Activated T-cell treated with anti-CD3 and anti-CD28 coated beads for 48 hours (primary cell): ENCODE measurements at places on chromosomes 11 and 22.

DNA sequence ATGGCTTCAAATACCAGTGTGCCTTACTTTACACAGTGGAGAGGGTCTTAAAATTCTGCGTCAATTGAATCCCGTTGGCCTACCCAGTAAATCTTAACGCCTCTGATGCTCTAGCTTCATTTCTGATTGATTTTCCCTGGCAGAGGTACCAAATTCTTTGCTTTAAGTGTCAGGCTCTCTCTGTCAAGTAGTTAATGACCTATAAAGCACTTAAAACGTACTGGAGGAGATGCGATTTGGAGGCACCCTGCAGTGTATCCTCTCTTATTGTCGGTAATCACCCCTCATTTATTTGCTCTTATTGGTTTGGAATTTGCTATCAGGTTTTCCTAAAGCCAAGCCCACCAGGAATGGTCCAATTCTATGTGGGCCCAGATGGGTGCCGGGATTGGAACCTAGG, 59.2 kb downstream of the NFAM1 start:
- no peak for DNase-seq

DNA sequence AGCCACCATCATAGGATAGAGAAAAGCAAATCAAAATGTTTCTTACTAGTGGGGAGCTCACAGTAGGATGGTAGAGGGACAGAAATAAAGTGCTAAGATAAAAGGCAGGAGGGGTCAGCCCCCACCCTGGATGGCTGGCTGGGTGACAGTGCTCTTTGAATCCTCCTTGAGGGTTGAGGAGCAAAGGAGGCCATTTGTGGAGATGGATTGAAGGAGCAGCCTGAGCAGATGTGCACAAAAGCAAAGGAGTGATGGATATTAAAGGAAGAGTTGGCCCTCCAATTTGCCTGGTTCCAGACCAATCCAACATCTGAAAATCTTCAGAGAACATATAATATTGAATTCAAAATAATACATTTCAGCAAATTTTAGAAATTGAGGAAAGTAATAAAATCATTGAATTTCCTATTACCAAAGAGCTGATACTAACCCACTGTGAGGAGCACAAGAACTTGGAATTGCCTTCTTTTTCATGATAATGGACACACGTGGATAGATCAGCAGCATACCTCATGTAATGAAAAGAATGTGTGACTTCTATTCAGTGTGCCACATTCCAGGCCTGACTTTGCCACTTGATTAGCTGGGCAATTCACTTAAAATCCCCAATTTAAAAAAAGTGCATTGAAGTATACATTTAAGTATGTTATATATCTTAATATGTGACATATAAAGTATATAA, 287.0 kb downstream of the FAT3 start:
- DNase-seq: no peak

DNA sequence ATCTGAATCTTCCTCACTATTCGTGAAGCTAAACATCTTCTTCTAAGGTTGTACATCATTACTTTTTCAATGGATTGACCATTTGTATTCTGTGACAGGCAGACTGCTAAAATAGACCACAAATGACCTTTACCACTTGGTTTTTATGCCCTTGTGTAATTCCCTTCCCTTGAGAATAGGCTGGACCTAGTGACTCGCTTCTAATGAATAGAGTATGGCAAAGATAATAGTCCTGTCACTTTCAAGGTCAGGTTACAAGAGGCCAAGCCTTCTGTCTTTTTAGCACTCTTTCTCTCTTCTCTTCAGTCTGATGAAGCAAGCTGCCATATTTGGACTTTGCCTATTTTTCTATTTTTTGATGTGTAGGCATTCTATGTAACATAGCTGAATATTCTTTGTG, 492.9 kb downstream of the SOX6 start:
- no peak for DNase-seq

DNA sequence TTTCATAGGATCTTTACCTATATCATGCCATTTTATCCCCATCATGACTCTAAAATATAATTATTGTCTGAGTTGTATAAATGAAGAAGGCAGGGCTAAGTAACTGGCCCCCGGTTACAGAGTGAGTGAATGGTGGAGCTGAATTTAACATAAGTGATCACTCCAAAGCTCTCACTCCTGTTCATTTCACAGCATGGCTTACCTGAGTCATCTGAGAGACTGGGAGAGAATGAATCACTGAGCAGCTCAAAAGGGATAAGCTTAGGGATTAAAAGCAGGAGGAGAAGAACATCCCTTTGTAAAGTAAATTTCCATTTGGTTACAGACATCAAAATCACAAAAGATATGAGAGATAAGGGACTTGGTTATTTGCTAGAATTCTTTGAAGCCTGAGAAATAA, 294.0 kb upstream of the CTSC start:
- no peak for DNase-seq

DNA sequence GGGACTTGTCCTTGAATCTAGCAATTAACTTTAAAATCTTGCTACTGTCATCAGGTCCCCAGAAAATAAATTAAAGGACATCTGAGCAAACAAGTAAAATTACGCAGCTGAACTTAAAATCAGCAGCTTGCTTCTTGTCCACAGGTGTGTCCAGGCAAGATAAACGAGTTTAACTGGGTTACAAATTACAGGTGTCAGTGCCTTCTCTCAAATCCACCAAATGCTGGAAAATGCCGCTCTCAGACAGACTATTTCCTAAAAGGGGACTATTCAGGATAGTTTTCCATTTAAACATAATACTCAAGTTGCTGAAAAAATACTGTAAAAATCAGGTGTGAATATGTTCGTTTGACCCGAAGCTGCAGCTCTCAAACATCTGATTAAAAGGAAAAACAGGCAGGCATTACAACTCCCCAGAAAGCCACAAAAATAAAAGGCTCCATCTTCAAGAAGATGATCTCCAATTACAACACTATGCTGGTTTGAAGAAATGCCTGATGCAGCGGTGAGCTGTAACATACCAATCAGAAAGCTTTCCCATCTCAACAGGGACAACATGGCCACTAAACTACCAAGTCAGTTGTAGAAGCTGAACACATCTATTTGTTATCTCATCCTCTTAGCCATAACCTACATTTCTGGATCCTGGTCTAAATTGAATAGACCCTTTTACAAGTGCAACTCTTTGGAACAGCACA, 82.1 kb downstream of the CADM1 start:
- DNase-seq: no peak

GRCh38 chr11:61828629-61829407, 718 bp downstream of the FADS2 start:
- DNase-seq: peak; percentile 43

GRCh38 chr11:28383456-28383855, 275.3 kb downstream of the METTL15 start:
- DNase-seq: no peak

- no peak for DNase-seq
Observed at GRCh38 chr11:117997823-117998579, 11.8 kb downstream of the IL10RA start.

- DNase-seq: no peak
Observed at GRCh38 chr11:62139526-62140303, 15.9 kb downstream of the INCENP start.

DNA sequence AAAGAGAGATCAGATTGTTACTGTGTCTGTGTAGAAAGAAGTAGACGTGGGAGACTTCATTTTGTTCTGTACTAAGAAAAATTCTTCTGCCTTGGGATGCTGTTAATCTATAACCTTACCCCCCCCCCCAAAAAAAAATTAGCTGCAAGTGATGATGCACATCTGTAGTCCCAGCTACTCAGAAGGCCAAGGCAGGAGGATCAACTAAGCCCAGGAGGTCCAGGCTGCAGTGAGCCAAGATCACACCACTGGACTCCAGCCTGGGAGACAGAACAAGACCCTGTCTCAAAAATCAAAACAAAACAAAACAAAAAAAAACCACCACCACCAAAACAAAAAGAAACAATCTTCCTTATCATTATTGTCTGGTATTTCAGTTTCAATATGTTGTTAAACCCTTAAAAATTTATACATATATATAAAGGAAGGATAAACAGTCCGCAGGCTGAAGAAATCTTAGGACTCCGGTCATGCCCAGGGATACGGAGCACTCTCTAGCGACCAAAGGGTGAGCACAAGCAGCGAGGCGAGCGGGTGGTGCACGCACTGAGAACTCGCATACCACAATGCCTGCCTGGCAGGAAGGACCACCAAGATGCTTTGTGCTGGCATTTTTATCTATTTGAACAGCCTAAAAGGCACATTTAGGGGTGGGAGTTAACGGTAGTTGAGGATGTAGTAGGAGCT, 6.4 kb downstream of the POLDIP3 start:
- DNase-seq: no peak

- DNase-seq: no peak
Observed at GRCh38 chr11:66956689-66957290, 1.4 kb downstream of the PC start.

DNA sequence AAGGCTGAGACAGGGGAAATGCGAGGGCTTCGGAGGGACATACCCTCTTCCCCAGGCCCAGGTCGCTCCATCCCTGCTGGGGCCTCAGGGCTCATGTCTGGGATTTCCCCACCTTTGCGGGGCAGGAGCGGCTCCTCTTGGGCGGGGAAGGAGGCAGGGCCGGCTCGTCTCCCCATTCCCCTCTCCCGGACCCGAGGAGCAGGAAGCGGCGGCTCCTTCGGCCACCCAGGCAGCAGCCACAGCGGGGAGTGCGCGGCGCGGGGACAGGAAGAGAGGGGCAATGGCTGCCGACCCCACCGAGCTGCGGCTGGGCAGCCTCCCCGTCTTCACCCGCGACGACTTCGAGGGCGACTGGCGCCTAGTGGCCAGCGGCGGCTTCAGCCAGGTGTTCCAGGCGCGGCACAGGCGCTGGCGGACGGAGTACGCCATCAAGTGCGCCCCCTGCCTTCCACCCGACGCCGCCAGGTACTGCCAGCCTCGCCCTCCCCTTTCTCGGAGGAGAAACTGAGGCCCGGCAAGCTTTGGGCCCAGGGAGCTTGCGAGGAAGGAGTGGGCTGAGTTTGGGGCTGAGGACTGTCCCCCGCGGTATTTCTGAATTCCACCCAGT, at the start of gene ANKK1:
Gene ANKK1 (plus strand): TSS at position 175 of the 607 bp plus-strand sequence. CDS start 106 bp downstream, at position 281.
- no peak for DNase-seq

DNA sequence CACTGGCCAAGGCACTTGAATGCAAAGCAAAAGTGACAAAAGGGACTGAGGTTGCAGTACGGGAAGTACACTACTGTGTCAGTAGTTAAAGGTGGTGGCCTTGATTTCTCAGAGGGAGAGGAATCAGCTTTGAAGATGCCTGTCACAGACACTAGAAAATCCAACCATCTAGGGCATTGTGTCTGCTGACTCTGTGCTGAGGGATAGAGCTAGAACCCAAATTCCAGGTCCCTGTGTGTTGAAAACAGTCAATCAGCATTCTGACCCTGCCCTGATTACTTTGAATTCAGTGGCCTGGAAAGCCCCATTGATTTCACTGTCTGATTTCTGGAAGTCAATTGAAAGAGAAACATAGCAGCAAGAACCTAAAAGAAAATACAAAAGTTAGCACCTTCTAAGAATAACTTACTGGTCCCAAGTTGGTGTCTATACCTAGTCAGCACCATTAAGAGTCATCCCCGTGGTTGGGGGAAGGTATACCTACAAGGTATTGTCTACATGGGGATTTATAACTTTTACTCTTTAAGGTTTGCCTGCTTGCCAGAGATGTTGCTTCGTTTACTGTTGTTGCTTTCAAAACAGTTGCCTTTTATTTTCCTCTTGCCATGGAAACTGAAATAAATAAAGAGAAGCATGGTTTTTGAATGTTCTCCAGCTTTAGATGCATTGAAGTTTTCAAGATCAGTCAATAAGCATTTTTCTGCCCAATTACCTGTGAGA, 97.3 kb downstream of the PDHX start:
- no peak for DNase-seq

DNA sequence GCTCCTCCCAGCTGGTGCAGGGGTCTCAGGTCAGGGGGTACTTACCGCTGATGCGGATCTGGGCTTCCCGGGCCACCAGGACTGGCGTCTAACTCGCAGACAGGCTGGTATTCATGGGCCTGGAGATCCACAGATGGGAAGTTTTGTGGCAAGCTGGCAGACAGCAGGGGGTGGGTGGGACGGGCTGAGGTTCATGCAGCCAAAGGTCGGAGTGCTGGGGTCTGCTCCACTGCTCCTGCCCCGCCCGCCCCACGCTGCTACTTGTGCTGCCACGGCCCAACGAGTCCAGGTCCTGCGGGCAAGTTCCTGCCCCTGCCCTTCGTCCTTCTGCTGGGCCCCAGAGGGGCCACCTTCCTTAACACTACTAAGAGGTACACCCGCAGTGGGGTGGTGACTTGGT, 3.1 kb downstream of the ACY3 start:
- no peak for DNase-seq

DNA sequence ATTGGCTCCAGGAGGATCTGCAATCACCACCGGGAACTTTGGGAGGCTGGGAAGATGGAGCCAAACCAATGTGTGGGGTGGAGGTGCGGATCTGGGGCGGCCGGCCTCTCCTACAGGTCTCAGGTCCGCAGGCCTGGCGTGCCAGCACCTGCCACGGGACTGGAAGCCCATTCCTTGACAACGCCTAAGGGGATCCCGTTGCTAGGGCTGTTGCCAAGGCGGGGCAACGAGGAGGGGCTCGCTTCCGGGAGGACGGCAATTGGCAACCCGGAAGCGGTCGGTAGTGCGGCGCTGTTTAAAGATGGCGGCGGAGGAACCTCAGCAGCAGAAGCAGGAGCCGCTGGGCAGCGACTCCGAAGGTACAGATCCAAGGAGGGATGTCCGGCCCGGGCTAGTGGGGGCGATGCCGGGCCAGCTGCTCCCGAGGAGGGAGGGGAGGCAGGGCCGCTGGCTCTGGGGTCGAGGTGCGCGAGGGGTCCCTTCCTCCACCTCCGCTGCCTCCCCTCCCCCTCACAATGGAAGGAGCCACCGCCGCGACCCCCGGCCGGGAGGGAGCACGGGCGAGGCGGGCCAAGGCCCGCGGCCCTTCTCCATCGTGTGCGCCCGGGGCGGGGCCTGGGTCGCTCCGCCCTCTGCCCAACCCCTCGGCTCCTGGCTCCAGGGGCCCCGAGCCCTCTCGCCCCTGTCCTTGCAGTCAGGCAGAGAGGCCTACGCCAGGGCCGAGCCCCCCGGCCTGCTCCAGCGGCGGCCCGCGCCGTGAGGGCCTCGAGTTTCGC, at the start of gene OTUB1:
Gene OTUB1 (plus strand): TSS at position 283 of the 776 bp plus-strand sequence. CDS start 19 bp downstream, at position 302.
- peak; percentile 83 for DNase-seq

DNA sequence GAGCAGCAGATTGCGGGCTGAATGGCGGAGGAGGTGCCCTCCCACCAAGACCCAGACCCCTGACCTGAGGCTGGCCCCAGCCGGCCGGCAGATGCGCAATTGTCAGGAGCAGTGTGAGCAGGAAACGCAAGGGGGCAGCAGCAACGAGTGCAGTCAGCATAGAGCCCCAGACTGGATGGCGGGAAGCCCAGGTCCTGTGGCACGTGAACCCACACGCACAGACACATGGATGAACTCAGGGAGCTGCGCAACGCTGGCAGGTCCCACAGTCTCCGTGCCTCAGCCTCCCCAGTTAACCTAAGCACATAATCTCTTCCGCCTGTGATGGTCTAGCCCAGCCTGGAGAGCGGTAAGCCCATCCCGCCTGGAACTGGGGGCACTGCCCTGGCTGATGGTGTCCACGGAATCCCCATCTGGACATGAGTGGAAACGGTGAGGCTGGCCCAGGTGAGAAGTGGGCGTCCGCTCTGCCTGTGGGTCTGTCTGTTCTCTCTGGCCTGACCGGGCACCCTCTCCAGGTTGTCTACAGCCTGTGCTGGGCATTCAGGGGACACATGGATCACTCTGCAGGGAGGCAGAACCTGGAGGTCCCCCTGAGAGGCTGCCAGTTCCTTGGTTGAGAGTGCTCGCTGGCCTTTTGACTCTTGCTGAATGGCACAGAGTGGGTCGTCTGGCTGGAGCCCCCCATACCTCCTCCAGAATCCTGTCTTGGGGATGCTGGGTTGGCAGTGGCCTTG, 626 bp upstream of the TBX10 start:
- peak; percentile 47 for DNase-seq
